ENCODE measurements at places on chromosomes 1 and 21.

- DNase-seq: no peak
Observed at GRCh38 chr1:103424650-103425049, 100.8 kb upstream of the RNPC3 start.

DNA sequence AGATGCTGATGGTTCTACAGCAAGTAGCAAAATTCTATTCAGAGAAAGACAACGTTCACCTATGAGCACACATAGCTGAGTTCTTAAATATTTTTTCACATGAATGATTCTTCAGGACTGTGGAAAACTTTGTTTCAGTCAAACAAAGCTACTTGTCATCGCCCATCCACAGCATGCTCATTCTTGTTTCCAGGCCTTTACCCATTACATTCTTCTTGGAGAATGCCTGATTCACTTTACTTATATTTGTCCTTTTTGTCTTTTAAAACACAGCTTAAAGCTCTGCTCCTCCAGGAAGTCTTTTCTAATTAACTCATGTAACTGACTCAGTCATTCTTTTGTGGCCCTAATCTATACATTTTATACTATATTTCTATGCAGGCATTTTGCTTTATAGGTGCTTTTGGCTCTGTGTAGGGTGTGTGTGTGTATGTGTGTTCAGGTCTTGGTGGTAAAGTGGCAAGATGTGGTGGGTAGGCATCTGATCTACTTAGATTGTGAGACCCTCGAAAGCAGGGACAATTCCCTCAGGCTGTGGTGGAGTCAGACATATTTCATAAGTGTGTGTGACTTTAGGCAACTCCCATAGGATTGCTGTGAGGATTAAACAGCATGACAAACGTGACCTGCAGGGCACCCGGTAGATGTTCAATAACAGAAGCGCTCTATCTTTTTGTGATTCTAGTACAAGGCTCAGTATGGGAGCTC lies 11.8 kb upstream of the MARK1 start:
- no peak for DNase-seq

DNA sequence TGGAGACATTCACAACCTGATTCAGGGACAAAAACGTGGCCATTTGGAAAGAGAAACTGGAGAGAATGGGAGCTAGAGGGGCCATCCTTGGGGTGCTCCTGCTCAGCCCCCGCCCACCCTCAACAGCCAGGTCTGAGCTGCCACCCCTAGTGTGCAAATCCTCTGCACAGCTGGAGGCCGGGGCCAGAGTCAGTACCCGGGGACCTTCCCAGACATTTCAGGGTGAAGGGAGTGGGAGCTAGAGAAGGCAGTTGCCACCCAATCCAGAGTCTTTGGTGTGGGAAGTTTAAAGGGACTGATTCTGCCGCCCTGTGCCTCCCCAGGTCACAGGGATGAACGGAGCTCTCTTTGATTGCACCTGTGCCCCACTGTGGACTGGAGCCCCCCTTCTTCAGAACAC lies 397.4 kb downstream of the MATN1 start:
- no peak for DNase-seq

DNA sequence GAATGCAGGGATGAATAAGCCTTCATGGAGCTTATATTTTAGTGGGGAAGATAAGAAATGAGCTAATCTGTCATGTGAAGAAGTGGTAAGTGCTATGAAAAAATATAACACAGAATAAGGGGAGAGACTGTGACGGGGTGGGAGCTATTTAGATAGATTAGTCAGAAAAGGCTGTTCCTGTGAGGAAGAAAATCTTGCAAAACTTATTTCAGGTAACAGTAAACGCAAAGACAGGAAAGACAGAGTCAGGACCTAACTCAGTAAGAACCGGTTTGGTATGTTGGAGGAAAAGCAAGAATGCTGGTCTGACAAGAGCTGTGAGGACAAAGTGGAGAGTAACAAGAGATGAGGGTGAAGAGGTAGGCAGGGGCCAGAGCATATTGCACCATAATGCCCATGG lies 22.0 kb downstream of the GNAI3 start:
- no peak for DNase-seq

GRCh38 chr1:40183055-40183710 lies 22.0 kb downstream of the RLF start:
- no peak for DNase-seq

DNA sequence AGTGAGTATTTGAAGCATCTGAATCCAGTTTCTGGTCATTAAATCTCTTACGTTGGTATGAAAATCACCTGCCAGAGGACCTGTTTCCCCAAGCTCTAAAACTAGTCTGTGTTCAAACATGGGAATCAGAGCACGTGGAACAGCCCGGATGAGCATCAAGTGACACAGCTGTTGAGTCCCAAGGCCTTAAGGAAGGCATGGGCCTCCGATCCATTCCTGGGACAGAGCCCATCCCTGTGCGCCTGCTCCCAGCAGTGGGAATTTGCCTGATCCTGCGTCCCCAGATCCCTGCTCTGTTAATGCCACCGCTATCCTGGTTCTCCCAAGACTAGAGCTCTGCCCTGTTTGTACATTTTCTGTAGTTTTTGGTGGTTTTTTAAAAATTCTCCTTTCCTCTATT lies 68.4 kb upstream of the FBXO28 start:
- DNase-seq: no peak

- DNase-seq: no peak
Observed at GRCh38 chr1:116674011-116674531, 6.5 kb upstream of the IGSF3 start.

GRCh38 chr1:35062518-35063196 lies 16.5 kb upstream of the ZMYM1 start:
- DNase-seq: no peak

- DNase-seq: no peak
Observed at GRCh38 chr1:162536511-162536910, 25.0 kb upstream of the UAP1 start.

DNA sequence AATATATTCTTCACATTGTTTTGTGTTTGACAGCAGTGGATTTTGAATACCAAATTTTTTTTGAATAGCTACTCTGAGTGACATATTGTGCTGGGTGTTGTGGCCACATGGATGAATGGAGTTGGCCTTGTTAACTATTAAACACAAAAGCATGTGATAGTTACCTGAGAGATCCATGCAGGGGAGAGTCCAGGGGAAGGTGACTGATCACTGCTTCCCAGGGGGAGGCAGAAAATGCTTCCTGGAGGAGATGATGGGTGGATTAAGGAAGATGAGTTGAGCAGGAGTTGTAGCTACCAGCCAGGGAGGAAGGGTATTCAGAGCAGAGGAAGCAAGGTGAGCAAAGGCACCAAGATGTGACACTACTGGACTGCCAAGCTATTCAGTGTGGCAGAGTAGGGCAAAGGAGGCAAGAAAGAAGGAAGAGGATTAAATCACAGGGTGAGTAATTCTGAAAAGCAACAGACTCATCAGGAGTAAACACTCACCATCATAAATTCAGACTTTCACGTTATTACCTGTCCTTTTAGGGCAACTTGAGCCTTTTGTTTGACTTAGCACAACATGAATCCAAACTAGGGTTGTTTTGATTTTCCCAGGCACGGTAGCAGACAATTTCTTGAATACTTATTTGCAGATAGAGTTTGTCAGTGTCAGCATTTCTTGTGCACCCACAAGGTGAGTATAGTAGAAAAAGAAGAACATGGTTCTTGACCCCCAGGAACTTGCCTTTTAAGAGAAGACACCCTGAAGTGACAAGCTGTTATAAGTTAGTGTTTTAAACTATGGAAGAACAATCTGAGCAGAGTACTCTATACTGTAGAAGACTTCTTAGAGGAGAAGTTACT lies 4.2 kb downstream of the CD46 start:
- no peak for DNase-seq

DNA sequence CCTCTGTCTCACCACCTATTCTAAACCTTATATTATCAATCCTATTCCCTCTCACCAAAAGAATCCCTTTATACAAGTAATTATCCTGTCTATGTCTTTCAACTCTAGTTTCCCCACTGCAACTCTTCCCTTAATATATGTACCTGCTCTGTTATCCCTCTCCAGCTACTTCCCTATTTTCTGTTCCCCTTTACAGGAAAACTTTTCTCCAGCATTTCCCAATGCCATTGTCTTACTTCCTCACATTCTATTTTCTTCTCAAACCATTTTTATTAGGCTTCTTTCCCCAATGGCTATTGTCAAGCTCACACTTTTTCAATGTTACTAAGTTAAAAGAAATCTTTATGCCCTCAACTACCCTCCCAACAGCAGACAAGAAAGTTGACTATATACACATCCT lies 11.6 kb downstream of the DPYD start:
- DNase-seq: no peak

- no peak for DNase-seq
Observed at GRCh38 chr21:34671891-34672290, 3.1 kb downstream of the CLIC6 start.

DNA sequence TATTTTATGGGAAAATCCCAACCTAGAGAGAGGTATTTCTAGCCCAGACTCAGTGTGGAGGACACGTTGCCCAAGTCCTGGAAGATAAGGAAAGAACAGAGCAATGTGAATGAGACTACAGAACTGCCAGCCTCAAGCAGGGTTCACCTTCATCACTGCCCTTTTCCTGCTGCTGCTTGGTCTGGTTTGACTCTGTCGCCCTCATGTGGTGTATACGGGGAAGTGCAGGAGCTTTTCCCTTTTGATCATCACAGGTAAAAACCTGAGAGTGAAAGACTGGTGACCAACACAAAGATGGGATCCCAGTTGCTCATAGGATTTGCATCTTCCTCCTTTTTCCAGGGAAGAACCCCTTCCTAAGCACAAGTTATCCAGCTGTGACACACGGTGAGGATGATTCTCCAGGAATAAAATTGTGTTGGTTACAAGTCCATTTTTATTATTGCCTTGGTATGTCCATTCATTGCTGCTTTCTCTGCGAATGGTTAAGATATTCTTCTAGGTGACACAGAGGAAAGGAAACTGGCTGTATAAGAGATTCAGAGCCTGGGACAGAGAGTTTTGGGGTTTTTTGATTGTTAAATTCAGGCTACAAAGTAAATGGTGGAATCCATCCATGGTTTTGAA lies 89.5 kb upstream of the CD53 start:
- peak; percentile 23 for DNase-seq

DNA sequence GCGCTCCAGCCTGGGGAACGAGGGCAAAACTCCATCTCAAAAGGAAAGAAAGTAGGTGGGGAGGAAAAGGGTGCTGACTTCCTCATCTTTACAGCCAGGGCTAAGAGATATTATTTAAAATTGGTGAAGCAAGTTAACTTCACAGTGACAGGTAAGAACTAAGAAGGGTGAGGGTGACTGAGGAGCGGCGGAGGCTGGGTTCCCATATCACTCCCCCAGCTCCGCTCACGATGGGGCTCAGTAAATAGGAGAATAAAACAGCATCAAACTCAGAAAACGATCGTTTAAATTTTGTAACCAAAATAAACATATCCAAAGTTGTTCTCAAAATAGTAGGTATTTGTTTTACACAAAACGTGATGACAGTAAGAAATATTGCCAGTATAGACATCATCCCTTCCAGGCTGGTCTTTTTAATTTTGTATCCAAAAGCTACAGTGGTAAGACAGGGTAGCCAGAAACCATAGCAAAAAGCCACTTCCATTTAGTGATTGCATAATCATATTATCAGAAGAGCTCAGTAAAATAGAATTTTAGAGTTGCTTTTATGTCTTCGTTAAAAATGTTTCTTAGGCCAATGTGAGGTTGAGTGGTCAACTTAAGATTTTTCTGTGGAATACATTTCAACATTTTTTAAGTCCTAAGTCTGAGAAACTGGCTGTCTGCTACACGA lies 26.2 kb upstream of the ADARB1 start:
- no peak for DNase-seq

DNA sequence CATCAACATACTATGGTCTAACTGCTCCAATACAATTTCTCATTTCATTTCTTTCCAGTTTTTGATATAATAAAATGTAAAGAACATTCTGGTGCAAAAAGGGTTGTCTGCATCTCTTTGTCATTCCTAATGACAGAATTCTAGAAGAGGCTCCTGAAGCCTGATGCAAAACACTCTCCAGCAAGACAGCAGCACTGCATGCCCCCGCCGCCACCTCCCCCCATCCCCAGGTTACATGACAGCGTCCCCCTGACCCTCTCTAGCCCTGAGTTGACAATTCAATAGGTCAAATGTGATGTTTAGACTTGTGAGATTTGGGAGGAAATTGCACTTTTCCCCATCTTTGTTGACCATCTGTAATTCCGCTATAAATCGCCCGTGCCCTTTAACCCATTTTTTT lies 64.6 kb upstream of the C1orf21 start:
- DNase-seq: no peak

DNA sequence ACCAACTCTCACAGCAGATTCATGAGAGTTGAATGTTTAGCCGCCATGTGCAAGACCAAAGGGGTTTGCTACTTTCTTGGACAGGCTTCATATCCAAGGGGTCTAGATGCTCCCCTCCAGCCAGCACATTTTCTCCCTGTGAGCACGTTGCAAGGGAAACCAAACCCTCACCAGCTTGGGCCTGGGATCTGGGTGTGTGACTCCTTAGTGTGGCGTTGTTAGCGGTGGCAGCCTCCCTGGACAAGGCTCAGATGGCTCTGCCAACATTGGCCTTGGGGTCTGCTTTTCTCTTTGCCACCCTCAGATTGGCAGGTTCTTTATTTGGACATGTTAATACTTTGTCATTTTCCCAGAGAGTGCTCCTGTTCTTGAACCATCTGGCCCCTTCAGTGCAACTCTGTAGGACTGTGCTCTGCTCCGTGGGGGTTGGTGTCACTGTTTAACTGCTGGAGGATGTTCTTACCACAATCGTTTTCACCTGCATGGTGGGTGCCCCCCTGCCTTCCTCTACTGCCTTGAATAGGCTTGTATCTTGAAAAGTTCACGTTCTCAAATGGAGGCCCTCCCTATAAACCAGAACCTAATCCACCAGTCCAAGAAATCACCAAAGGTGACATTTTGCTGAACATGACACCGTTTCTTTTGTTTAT lies 13.4 kb downstream of the ABCG1 start:
- DNase-seq: no peak

DNA sequence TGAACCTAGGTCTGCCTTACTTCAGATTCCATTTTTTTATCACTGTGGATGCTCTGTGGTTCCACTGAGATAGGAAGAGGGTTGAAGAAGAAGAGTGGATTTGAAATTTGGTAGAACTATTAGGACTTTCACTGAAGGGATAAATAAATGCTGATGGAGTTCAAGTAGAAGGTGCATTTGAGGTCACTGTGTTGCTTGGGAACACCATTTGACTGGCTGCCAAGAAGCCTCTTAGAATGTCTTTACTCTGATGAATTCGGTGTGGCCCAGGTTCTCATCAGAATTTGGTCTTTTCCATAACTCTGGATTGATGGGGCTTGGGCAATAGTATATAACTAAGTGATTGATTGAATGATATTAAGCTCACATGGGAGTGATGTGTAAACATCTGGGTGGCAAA lies 11.9 kb downstream of the XPR1 start:
- DNase-seq: no peak

- DNase-seq: no peak
Observed at GRCh38 chr1:223338811-223339746, 24.9 kb downstream of the SUSD4 start.

DNA sequence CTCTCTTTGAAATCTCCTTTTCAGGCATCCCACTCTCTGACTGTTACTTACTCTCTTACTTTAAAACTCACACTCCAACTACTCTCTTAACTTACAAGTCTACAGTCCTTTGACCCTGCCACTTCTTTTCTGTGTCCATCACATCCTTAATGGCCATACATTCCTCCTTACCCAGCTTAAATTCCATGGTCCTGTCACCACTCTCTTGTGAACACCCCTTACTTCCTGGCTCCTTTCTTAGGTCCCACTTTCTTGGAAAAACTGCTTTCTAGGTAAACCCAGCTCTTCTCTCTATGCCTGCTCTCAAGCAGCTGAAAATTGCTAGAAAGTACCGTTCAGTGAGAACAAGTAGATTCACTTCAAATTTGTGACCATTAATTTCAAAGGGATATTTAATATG lies 109.1 kb downstream of the OLFML2B start:
- no peak for DNase-seq

All from T-helper 9 cell (primary cell).